ENCODE measurements at places on chromosomes 12 and 14.

GRCh38 chr12:12358528-12358927 is 1.6 kb downstream of the BORCS5 start:
- DNase-seq: no peak

DNA sequence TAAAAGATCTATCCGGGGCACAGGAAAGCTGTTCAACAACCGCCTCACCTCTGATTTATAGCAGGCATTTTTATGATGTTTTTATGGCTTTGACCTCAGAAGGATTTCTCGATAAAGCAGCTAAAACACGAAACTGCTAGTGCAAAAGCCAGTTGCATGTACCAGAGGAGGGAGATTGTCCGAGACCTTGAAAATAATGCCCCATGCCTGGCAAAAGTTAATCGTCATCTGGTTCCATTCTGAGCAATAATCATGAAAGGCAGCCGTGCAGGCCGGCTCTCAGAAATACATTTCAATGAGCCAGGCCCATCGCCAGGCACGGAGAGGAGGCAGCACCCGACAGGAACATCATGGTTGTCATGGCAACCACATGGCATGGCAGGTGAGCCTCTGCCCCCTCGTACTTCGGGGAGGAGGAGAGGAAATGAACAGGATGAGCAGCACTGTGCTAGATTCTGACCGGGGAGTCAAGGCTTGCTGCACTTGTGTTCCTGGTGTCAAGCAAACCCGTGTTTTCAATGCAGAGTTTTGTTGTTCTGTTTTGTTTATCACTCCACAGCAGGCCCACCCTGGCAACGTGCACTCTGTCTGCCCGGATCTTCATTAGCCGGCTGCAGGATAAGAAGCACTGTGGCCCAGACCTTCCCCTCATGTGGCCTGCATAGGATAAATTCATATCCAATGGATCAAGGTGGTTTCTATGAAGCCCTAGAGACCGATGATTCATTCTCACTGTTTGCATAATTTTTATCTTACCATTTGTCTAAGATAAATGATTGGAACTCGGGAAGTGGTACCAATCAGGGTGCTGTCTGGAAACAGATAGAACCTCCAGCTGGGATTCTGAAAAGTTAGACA is 160.2 kb downstream of the RIMBP2 start:
- DNase-seq: no peak

DNA sequence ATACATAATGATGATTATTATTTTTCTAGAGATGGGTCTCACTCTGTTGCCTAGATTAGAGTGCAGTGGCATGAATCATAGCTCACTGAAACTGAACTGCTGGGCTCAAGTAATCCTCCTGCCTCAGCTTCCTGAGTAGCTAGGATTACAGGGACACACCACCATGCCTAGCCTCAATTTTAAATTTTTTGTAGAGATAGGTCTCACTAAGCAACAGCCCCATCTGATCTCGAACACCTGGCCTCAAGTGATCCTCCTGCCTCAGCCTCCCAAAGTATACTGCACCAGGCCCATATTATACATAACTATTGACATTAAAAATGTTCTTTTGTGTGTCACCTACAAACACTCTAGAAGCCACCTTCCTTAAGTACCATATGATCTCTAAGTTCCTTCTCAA is 3.4 kb downstream of the TXNRD1 start:
- DNase-seq: no peak

DNA sequence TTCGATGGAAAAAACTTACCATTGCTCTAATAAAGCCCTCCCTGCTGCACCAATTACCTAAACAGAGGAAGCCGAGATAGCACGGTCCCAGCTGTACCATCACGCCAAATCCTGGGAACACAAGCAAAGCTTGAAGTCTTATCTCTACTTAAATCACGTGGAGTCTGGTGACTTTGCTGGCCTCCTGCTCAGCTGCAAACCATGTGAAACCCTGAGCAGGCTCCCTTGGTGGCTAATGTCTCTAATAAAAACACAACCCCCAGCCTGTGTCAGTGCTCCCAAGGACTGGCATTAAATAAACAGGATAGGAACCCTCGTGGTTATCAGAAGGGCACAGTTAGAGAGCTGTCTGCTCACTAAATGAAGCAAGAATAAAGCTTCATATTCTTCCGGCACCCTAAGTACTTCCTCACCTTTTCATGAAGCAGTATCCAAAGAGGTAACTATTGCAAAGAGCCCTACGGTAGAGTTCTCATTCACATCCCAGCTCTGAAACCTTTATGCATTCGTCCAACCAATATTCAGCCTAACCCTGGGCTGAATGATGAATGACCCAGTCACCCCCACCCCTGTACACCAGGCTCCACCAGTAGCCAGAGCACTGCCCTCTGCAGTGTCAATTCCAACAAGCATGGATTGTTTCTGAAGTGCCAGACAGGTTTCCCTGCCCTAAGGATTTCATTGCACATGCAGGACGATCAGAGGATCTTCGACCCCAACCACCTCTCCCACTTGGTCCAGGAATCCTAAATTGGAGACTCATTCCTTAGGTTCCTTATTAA is 452.7 kb upstream of the TMPO start:
- no peak for DNase-seq

DNA sequence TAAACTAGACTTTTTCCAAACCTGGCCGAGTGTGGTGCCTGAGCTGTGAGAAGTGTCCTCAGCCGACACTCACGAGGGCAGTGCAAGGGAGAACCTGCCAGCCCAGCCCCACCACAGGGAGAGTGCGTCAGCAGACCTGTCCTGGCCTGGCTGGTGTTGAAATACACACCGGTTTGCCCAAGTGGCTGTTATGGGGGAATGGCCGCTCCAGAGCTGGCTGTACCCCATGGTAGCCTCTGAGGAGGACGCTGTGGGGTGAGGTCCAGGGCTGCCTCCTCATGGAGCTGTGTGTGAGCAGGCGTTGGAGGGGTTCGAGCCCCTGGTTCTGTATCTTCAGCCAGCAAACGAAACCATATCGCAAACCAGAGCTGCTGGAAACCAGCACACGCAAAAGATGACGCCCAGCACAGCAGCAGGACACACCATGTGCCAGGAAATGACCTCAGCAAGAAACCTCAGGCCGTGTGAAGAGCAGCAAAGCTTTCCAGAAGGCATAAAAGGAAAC is 9.4 kb downstream of the ANKRD9 start:
- DNase-seq: no peak

- no peak for DNase-seq
These were observed 139.4 kb upstream of the FRMD6 start for GRCh38 chr14:51512316-51512715.

DNA sequence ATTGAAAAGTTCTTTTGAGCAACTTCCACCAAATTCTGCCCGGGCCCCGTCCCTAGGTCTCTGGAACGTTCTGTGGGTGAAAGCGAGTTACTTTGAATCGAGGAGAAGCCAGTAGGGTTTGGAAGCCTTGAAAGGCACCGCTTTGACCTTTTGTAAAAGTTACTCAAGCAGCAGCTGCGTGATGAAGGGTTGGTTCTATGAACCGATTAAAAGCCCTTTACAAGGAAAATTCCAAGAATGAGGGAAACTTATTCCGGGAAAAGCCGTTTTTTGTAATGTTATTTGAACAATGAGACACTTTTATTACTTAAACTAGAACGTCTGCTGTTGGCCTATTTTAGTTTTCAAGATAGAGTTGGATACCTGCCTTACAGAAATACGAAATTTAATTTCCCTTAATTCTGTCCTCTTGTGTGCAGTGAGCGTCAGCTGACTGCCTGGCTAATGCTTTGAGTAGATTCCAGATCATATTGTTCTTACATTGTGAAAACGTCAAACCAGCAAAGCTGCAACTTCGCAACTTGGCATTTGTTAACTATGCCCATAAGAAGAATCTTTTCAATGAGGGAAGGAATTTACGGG is 906 bp downstream of the LARP4 start:
- no peak for DNase-seq

DNA sequence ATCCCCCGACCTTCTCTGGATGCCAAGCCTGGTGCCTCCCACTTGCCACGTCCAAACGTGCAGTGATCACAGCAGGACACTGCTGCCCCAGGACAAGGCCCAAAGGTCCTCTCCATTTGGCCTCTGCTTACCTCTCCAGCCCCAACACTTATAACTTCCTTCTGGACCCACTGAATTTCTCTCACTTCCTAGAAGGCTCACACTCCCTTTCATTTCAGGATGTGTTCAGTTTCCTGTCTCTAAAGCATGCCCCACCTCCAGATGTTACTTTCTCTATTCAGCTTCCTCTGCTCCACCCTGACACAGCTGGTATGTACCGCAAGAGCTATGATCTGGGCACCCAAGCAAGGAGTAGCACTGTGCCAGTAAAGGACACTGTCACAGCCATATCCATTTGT is 33.0 kb downstream of the CDKL1 start:
- no peak for DNase-seq

GRCh38 chr14:26070443-26070842 is 527.4 kb downstream of the NOVA1 start:
- no peak for DNase-seq

- no peak for DNase-seq
These were observed 138.7 kb downstream of the PDE3A start for GRCh38 chr12:20507056-20507455.

- no peak for DNase-seq
These were observed 24.1 kb downstream of the YAF2 start for GRCh38 chr12:42213954-42214426.

DNA sequence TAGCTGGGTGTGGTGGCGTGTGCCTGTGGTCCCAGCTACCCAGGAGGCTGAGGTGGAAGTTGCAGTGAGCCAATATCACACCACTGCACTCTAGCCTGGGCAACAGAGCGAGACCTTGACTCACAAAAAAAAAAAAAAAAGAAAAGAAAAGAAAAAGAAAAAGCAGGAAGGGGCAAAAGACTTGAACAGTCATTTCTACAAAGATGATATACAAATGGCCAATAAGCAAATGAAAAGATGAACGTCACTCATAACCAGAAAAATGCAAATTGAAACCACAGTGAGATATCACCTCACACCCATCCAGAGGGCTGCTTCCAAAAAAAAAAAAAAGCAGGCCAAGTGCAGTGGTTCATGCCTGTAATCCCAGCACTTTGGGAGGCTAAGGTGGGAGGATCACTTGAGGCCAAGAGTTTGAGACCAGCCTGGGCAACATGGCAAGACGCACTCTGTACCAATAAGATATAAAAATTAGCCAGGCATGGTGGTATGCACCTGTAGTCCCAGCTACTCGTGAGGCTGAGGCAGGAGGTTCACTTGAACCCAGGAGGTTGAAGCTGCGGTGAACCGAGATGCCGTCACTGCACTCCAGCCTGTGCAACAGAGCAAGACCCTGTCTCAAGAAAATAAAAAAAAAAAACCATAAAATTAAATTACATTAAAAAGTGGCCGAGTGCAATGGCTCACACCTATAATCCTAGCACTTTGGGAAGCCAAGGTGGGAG is 20.5 kb downstream of the UBC start:
- DNase-seq: no peak

DNA sequence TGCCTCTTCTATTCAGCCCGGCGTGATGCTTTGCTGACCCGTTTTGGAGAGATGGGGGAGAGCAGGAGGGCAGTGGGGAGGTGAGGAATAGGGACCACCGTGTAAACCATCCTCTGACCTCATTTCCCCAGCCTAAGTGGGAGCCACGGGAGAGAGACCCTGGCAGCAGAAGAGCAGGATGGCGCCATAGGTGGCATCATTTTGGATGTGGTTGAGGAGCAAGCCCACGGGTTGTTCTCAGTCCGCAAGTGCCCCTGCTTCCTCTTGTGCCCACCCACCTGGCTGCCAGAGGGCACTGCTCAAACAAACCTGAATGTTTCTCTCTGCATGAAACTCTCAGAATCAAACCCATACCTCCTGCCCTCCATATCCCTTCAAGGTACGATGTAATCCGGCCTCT is 10.7 kb upstream of the UBC start:
- no peak for DNase-seq

DNA sequence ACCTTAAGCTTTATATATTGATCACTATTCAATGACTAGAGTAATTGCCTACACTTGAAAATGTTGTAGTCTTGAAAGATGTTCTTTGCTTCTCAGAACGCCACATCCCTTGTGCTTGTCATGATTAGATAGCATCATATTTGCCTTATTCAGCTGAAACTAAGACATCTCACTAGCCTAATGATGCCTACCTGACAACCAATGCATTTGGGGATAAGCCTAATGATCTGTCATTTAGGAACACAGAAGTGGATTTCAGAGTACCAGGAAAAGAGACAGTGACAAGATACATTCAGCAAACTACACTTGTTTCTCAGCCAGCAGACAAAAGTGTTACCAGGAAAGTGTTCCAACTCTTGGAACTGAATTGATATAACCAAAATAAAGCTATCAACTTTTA is 83.7 kb downstream of the ARMH4 start:
- DNase-seq: no peak

GRCh38 chr12:75190846-75191245 is 18.8 kb downstream of the KCNC2 start:
- no peak for DNase-seq

DNA sequence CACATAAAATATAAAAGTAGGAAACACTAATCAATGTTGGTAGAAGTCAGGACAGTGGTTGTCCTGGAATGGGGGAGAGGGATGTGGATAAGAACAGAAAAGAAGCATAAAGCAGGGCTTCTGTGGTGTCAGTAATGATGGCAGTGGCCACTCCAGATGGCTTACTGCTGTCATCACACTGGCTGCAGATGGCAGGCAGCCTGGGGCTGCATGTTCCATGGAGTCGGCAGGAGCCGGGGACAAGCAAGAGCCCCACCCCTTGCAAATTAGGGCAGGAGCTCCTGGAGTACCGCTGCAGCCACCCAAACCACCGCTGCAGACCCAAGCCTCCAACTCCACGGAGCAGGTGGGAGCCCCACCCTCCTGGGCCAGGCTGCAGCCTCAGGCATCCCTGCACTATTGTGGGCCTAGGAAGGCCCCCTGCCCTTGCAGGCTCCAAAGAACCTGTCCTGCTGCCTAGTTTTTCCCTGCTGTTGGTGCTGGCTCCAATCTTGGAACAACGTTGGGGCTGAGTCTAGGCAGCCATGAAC is 28.8 kb upstream of the SLC5A8 start:
- DNase-seq: no peak

GRCh38 chr12:79299447-79300198 is 391.1 kb downstream of the PAWR start:
- no peak for DNase-seq

GRCh38 chr14:99441157-99441870 is 39.3 kb downstream of the SETD3 start:
- DNase-seq: no peak

GRCh38 chr14:106790189-106791036 is 1264.0 kb downstream of the TMEM121 start:
- no peak for DNase-seq

- no peak for DNase-seq
These were observed 9.2 kb downstream of the DUSP6 start for GRCh38 chr12:89343127-89343526.

DNA sequence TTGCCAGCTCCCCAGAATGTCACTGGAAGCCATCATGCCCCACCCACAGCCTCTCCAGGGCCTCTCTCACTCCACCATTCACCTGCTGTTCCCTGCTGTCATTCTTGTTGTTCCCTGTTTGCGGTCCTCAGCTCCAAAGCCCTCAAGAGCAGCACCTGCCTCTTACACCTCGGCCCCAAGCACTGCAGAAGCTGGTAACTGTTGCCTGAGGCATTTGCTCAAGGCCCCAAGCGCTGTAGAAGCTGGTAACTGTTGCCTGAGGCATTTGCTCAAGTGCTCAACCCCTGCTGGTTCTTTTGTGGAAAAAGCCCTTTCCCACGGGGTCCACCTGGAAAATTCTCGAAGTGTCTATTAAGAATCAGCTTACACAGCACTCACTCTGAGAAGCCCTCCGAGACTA is 78.0 kb downstream of the ARL6IP4 start:
- no peak for DNase-seq

GRCh38 chr12:117280019-117280680 is 81.3 kb downstream of the NOS1 start:
- DNase-seq: no peak

- DNase-seq: no peak
These were observed 44.1 kb downstream of the TSPAN11 start for GRCh38 chr12:30970559-30971197.

Measured in mesothelial cell of epicardium (in vitro differentiated cells).